NCI-H1092 (cell line): ENCODE measurements at places on chromosomes 2 and 18.

GRCh38 chr2:95271381-95271971 lies 2.8 kb upstream of the PROM2 start:
- no peak for DNase-seq

- no peak for DNase-seq
Observed at GRCh38 chr2:88933091-88933490, 241.6 kb downstream of the RPIA start.

GRCh38 chr2:6826081-6826913 lies 39.4 kb downstream of the CMPK2 start:
- no peak for DNase-seq

GRCh38 chr2:5867056-5867455 lies 174.9 kb downstream of the SOX11 start:
- no peak for DNase-seq

DNA sequence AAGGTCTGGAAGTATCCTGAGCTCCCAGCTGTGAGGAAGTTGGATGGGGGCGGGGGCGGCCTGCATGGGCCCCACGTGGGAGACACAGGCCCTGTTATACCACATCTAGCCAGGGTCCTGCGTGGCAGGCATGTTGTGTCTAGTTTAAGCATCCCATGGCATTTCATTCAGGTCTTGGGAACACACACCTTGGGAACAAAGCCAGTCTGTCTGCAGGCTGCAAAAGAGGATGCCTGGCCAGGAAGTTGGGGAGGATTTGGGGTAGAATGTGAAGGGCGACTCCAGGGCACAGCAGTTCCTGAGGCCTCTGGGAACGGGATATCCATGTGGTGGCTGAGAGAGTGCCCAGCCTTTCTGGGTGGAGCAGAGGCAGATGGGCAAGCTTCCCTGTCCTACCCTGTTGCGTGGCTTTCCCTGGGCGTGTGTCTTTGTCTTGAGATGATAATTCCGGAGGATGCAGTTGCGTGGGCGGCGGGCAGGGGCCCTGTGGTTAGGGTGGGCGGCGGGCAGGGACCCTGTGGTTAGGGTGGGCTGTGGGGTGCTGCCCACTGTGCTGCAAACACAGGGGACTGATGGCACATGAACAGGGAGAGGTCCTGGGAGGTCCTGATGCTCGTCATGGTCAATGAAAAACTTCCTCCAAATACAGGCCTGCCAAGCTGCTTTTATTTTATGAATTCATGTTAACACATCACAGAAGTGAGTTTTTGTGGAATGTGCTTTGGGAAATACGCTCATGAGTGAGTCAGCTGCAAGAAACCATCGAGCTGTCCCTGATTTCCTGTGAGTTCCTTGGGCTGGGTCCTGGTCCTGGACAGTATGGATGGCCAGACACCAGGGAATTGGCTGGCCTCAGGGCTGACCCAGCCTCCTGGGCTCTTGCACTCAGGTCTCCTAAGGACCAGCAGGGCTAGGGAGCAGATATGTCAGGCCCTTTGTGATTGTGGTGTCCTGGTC lies 90.0 kb upstream of the HS6ST1 start:
- DNase-seq, result no peak

- DNase-seq, result no peak
Observed at GRCh38 chr2:18045230-18045629, 166.8 kb downstream of the KCNS3 start.

- DNase-seq, result no peak
Observed at GRCh38 chr2:32777714-32778113, 149.9 kb downstream of the TTC27 start.

DNA sequence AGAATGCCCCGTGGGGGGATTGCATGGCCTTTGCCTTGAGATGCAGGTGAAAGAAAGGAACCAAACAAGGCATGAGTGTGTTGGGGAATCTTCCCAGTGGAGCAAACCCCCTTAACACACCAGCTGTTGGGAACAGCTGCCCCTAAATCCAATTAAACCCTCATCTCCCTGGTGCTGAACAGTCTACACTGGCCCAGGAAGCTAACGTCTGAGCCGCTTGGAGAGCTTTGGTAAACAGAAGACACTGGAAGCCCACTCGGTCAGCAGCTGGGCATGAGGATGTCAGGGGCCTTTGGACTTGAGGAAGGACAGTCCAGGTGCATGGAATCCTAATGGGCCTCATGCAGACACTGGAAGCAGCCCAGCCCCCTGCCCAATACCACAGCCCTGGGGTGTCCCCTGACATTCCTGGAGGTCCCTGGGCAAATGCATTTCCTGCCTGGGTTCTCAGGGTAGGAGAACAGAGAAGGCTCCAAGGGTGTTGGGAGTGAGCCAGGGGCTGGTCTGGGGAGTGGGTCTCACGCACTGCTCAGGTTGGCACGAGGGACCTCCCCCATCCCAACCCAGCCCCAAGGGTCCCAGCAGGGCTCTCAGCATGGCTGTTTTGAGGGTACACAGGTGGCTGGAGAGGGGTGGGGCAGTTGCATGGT lies 37.7 kb downstream of the GBX2 start:
- DNase-seq, result no peak

DNA sequence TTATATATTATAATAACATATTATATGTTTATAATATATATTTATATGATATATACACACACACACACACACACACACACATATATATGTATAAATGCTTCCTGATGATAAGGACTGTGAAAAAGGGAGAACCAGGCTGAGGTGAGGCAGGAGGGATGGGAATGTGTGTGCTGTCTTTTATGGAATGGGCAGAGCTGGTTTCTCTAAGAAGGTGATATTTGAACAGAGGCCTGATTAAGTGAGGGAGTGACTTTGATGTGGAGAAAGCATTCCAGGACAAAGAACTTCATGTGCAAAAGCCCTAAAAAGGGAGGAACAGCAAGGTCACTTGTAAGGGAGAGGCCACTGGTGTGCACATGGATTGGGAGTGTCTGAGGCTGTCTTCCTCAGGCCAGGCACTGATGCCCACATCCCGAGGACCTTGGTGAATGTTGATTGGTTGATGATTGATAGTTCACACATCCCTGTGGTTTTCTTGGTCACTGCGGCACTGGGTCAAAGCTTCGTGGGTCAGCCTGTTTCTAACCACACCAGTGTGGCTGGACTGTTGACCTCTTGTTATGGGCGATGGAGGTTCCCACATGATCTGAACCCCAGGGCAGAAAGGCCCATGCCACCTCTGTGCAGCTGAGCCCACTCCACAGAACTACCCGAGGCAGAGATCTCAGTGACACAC lies 196.9 kb downstream of the MYCN start:
- no peak for DNase-seq

DNA sequence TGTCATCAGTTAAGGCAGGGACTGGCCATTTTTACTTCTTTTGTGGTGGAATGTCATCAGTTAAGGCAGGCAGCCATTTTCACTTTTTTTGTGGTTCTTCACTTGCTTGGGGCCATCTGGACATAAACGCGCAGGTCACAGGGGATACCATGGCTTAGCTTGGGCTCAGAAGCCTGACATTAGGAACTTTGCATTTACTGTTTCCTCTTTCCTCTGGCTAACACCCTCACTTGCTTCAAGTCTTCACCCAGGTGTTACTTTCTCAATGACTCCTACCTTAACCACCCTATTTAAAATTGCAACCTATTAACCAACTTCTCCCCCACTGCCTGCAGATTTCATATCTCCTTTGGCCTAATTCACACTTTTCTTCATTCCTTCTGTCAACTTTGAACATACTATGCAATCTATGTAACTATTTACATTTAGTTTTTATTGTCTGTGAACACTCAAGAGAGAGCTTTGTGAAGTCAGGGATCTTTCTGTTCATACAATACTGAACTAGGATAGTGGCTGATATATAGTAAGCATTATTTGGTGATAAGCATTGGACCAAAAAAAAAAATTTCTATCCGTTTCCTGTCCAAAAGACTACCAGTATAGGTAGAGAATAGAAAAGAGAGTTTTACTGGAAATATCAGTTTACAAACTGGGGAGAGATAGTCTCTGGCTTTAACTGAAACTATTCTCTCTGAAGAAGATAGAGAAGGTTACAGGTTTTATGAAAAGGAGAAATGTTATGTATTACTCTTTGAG lies 600.1 kb upstream of the ZNF804A start:
- no peak for DNase-seq

- DNase-seq, result no peak
Observed at GRCh38 chr2:219919506-219919905, 292.1 kb downstream of the SLC4A3 start.

- DNase-seq, result no peak
Observed at GRCh38 chr2:75560768-75561565, at the start of gene EVA1A. TSS of gene EVA1A (minus strand) at chr2:75560939. CDS start at chr2:75518140, 42,799 bp downstream.

DNA sequence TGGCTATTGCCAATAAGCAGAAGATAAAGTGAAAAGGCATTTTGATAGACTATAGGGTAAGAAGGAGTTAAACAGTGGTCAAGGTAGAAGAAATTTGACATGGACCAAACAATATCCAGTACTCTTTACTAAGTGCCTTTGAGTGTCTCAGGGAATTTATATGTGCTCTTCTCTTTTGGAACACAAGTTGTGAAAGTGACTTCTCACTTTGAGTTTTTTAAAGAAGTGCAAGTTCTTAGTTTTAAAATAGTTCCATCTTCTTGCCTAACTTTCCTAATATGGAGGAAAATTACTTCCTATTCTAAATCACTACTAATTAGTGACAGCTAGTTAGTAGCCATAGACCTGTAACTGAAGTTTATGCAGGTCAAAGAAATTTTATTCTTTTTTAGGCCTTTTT lies 63.4 kb downstream of the AFTPH start:
- DNase-seq, result no peak

DNA sequence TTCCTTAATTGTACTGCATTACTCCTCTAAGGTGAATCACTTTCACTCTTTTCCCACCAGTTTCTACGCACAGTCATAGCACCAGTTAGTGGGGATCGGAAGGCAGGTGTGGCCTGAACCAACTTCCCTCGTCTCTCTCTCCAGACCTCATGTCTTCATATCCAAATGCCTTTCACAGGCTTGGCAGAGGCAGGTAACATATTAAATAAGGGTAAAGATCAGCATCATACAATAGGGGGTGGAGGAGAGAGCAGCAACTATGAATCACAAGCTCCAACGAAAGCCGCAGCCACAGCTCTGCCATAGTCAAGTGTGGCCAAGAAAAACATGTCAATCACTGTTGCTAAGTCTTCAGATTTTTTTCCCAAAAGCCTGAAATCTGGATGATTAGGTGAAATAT lies 40.3 kb downstream of the AP1S3 start:
- no peak for DNase-seq

DNA sequence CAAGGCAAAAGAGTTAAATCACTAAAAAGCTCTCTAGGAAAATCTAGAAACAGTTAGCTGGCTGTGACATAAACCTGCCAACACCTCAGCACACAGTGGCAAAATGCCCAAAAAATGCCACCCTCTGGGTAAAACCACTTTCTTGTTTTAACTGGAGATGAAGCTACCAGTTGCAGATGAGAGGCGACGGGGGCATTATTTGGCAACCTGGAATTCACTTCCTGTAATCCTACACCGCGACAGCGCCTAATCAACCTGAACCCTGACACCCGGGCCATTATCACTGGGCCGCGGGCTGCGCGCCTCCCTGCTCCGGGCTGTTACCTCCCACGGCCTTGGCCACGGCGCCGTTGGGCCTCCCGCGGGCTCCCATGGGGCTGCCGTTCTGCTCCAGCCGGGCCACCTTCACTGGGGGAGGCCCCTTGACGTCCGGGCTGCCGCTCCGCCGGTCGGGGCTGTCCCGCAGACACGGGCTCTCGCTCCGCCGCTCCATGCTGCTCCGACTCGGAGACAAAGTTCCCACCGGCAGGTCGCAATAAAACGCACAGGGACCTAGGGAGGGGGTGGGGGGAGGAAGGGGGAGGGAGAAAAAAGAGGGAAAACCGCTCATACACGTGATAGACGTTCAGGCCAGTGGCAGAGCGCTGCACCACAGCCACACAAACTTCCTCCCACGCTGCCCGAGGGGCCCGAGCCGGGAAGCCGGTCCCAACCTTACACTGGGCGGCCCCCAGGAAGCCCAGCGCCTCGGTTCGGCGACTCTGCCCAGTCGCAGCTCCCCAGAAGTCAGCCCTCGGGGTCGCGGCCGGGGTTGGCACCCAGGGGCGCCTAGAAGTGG lies 2.0 kb downstream of the SATB2 start:
- DNase-seq, result peak; percentile 79

DNA sequence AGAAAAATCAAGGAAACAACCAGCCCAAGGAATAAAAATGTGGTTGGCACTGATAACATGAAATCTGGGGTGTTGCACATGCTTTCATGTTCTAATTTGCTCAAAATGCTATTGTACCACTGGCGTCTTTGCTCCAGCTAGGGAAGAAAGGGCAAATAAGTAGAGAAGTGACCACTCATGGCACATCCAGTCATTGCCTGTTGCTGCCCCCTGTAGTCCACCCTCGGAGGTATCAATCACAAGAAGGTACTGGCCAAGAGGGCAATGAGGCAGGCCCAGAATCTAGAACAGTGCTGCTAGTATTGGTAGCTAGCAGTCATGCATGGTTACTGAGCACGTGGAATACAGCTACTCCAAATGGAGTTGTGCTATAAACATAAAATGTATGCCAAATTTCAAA lies 213.4 kb downstream of the CDCA7 start:
- DNase-seq, result peak; percentile 22

GRCh38 chr2:26941486-26941885 lies 29.0 kb upstream of the MAPRE3 start:
- no peak for DNase-seq

DNA sequence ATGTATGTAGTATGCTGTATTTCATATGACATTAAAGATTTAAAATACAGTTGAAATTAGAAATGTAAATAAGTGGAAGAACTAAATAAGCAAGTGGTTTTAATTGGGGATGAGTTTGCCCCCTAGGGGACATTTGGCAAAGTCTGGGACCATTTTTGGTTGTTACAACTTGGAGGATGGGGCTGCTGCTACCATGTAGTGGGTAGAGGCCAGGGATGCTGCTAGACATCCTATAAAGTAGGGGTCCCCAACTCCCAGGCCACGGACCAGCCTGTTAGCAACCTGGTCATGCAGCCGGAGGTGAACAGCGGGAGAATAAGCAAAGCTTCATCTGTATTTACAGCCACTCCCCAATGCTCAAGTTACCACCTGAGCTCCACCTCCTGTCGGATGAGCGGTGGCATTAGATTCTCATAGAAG lies 27.9 kb upstream of the ASNSD1 start:
- DNase-seq, result no peak

DNA sequence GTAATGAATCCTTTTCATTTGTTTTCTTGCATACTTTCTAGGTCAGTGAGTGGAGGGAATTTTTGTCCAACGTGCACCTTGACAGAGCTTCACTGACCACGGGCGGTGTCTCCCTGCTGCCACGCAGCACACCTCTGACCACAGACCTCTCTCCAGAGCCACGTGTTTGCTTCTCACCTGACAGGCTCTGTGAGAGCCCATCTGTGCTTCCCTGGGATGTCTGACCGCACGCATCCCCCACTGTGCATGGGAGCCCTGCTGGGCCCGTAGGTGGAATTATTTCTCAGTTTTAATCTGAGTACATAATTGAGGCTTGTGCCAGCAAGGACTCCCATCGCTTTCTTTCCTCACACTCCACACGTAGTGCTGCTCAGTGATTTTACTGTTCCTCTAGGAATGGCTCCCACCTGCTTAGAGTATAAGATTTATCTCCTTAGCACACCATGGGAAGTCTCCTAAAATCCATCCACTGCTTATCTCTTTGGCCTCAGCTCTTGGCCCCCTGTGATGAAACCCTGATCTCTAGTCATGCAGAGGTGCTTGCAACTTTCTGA lies 482.6 kb downstream of the TSN start:
- no peak for DNase-seq

GRCh38 chr18:59048048-59048363 lies 91.7 kb upstream of the SEC11C start:
- DNase-seq, result no peak

GRCh38 chr2:36406296-36406695 lies 50.7 kb downstream of the CRIM1 start:
- no peak for DNase-seq
